ENCODE measurements at places on chromosomes 5 and 9.

DNA sequence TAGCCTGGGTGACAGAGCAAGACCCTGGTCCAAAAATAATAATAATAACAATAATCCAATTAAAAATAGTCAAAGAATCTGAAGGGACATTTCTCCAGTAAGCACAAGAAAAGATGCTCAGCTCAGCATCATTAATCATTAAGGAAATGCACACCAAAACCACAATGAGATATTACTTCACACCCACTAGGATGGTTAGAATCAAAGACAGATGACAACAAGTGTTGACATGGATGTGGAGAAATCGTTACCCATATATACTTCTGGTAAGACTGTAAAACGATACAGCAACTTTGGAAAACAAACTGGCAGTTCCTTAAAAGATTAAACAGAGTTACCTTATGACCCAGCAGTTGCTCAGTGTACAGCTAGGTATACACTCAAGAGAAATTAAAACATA lies 5.3 kb upstream of the FANCG start:
- no peak for DNase-seq

DNA sequence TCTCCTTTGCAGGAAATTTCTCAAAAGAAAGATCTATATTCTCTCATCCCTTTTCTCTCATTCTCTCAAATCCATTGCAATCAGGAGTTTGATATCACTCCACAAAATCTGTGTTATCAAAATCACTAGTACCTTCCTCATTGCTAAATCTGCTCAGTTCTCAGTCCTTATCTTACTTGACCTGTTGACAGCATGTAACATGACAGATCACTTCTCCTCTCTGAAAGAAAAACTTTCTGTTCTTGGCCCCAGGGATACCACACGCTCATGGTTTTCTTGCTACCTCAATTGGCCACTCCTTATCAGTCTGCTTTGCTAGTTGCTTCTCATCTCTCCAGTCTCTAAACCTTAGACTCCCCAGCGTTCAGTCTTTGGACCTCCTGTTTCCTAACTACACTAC lies 22.1 kb downstream of the SRP19 start:
- DNase-seq = no peak

DNA sequence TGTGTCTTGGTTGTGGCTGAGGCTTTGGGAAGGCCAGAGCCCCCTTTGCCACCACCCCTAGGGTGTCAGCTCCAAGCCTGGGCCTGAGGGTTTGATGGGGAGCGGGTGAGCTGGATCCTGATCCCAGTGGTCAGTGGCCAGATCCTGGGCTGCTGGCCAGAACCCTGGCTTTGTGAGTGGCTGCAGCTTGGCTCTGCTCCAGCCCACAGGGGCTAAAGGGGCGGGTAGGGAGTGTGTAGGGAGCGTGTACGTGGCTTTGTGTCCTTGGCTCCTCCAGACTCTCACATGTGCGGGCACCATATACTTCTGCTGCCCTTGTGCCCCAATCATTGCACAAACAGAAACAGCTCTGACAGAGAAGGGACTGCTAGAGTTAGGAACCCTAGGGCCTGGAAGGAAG lies 1.2 kb upstream of the IL11RA start:
- peak; percentile 39 for DNase-seq

GRCh38 chr5:9699681-9700080 lies 69.5 kb upstream of the TAS2R1 start:
- no peak for DNase-seq

DNA sequence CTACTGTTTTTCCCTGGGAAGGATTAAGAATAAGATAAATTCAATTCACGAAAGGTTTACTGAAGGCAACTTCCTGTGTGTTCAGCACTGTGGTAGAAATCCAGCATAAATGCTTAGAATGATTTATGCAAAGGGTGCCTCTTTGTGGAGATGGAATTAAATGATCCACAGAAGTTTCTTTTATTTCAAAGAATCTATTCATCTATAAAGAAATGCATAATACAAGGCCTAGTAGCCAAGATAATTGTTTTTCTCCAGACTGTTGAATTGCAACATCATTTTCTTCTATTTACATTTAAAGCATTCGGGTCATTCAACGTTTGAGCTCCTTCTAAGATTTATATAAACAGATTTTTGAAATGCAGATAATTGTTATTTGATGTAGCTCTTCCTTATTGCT lies 138.8 kb upstream of the NFIL3 start:
- no peak for DNase-seq

DNA sequence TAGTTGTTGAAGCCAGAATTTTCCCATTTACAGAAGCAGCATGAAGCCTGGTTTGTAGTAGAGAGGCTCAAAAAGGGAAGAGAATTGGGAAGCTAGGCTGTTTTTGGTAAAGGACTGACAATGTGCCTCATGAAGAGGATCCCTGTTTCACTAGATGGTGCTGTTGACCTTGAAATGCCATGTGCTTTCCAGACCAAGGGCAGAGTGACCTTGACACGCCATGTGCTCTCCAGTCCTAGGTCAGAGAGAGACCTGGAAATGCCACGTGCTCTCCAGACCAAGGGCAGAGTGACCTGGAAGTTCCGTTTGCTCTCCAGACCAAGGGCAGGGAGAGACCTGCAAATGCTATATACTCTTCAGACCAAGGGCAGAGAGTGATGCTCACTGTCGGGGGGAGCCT lies 32.0 kb downstream of the UNC13B start:
- no peak for DNase-seq

- no peak for DNase-seq
Measured at GRCh38 chr5:150520747-150521521, 13.0 kb downstream of the NDST1 start.

DNA sequence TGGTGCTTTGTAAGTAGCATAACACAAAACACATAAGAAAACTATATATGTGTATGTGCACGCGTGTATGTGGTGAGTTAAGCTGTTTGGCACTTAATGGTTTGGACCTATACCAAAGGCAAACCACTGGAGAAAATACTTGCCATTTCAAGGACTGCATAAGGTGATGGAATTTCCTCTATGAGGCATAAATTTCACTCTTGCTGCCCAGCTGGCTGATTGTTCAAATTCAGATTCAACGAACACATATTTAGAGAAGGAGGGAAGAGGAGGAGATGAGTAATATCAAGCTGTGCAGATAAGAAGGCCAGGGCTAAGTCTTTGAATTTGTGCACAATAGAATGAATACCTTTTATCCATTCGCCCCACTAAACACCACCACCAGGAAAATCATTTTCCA lies 470.6 kb upstream of the MPDZ start:
- no peak for DNase-seq

GRCh38 chr9:76969716-76970115 lies 49.7 kb upstream of the FOXB2 start:
- DNase-seq = no peak

DNA sequence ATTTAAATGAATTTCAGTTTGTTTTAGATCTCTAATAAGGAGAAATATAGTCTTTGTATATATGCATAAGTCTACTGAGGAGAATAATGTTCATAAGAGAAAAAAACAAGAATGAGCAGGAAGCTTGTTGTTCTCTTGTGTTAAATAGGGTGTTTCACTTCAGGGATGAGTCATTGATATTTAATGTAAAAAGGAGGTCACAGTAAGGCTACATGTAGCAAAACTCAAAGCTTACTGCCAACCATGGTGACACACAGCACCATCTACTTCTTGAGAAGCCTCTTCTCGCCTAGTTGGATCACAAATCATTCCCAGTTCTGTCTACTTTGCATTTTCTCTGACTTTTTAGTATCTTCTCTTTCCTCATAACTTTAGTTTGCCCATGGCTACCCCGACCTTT lies 1466.0 kb upstream of the C9orf72 start:
- DNase-seq = no peak

- no peak for DNase-seq
Measured at GRCh38 chr9:126756876-126757415, 47.9 kb upstream of the ZBTB43 start.

DNA sequence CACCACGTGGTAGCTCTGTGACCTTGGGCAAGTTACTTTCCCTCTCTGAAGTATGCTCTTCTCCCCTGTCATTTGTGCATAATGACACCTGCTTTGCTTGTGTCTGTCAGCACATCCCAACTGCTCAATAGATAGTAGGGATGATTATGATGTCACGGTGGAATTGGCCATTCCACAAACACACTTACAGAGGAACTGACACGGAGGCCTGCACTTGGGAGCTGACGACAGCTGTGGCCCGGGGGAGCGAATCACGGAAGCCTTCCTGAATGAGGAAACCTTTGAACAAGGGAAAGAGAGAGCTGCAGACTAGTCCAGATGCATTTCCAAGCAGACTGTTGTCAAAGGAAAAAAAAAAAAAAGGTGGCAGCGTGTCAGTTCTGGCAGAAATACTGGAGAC lies 21.0 kb downstream of the TLX3 start:
- no peak for DNase-seq

GRCh38 chr5:155441849-155442248 lies 428.3 kb downstream of the KIF4B start:
- no peak for DNase-seq

DNA sequence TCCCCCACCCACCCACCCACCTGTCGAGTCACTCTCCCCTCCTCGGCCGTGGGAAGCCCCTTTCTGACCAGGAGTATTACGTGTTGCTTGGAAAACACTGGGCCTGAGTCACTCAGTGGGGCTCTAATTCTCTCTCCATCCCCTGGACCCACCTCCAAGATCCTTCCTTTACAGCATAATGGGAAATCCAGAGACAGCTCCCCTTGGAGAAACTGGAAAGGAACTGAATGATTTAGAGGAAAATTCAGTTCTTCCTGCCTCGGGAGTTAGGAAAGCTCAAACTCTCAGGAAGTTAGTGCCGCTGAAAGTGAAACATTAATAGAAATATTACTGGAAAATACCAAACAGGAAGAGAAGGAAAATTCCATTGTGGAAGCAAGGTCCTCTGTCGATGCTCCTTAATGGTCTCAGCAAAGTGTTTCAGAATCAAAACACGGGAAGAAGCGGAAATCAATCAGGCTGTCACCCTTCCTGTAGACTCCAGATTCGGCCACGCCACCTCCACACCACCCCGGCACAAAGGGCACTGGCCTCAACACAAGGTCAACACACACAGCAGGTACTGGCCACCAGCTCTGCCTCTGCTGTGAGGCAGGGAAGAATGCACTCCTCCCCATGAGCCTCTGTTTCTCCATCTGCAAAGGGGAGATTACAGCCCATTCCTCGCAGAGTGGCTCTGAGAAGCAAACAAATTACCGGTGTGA lies 9.6 kb downstream of the SHB start:
- no peak for DNase-seq

GRCh38 chr9:121610638-121610953 lies 40.8 kb upstream of the DAB2IP start:
- DNase-seq = no peak

GRCh38 chr5:74977471-74977870 lies 74.9 kb downstream of the GCNT4 start:
- DNase-seq = no peak

GRCh38 chr5:74822288-74822687 lies 43.9 kb downstream of the FAM169A start:
- no peak for DNase-seq

- DNase-seq = no peak
Measured at GRCh38 chr5:169503886-169504285, 79.7 kb upstream of the SPDL1 start.

DNA sequence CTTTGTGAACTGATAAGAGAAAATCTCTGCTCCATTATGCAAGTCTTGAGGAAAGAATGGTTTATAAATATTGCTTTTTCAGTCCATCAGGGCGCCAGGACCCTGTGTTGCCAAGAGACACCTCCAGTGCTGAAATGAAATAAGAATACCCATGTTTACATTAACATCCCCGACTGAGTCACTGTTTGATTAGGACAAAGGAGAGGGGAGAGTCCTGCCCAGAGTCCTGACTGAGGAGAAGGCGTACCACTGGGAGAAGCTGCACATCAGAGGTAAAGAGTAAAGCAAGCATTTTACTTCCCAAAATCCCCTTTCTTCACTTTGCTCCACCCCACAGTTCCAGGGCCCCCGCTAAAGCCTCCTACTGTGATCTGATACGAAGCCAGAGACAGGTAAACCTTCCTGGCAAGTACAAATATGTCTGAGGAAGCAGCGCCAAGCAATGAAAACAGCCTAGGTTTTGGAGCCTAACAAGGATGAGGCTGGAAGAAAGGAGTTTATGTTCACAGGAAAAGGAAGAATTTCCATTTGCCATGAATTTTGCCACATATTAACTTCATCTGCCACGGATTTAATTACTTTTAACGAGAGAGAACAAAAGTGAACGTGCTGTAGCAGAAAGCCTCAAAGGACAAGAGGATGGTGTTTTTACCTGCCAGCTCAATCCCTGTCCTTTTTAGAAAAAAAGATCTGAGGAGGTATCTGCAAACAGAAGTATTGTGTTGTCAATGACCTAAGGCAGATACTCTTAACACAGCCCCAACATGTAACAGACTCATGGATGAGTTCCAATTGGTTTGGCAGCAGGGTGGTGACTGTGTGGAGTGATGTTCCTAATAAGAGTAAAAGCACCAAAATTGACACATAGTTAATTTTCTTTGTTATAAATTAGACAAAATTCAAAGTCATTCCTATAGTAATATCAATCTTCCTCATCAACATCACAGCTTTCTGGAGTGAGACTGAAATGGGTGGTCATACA lies 209.4 kb upstream of the TLE4 start:
- DNase-seq = no peak

DNA sequence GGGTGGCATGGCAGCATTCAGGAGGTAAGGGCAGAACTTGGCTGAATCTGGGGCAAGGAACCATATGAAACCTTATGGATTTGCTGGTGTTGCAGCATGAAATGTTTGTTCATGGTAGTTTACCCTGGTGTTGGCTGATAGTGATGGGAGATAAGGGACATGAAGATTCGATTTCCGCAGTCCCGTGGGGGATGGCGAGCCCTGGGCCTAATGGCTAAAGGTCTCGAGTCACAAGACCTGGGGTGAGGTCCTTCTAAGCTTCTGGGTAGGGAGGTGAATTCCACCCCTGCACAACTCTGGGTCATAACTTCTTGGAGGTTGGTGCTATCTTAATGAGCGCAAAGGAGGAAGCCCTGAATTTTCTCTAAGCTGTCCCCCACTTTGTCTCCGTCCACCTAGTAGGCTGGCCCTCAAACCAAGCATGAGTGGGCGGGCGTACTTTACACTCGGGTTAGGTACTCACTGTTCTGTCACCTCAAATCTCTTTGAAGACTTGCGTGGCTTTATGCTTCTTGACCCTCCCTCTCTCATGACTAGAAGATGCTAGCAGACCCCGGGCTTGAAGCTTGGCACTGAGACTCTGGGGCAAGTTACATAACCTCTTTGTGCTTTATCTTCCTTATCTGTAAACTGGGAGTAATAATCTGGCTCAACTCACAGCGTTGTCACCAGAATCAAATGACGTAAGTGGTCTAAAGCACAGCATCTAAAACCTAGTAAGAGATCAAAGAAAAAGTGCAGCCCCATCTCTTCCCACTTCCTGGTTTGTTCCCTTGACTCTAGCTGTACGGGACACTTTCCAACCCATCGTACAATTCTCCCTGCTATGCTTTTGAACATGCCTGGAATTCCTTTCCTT lies 72.5 kb downstream of the BASP1 start:
- DNase-seq = no peak

- DNase-seq = no peak
Measured at GRCh38 chr9:16396389-16396788, 474.1 kb downstream of the BNC2 start.

GRCh38 chr9:99606296-99606695 lies 215.4 kb upstream of the NR4A3 start:
- DNase-seq = no peak

Measured in ecto neural progenitor cell (in vitro differentiated cells).